ENCODE measurements at places on chromosomes 7 and 10.

GRCh38 chr10:33370434-33370930, 36.0 kb upstream of the NRP1 start:
- no peak for DNase-seq

- peak; percentile 43 for DNase-seq
These were observed 1.4 kb downstream of the CFAP46 start for GRCh38 chr10:132940791-132941465.

DNA sequence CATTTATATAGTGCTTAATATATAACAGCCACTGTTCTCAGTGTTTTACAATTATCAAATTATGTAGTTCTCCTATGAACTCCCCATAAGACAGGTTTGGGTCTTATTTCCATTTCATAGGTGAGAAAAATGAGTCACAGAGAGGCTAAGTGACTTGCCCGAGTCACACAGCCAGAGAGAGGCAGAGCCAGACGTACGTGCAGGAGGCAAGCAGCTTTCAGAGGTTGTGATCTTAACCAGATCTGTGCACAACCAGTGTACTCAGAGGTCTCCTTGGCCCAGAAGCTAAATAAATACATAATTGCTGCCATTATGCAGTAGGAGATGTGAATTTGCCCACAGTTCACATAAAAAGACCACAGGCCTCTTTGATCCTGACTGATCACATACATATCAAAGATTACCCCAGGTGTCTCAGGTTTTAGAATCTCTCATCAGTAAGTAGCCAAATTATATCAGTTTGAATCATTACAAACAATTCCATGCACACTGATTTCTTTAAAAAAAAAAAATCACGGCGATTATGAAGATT, 304.7 kb upstream of the AOAH start:
- DNase-seq, result no peak

DNA sequence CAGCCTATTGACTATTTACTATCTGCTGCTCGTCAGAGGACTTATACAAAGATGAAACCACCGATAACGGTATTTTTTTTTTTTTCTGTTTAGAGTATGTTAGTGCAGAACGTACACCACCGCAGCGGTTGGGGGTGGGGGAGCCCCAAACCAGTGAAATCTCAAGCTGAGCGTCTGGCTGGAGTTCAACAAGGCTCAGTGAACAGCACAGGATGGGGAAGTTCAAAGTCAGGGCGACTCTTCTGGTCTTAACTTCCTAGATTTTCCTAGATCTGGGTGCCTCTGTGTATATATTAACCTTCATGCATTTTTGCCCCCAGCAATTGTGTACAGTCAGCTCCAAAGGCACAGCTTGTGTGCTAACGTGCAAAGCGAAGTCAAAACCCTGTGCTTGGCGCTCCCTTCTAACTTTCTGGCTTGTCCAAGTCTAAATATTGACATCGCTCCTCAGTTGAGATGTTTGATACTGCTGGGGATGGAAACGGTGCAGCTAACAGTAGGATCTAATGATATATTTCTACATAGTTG, 1.1 kb downstream of the RHOBTB1 start:
- peak; percentile 79 for DNase-seq

DNA sequence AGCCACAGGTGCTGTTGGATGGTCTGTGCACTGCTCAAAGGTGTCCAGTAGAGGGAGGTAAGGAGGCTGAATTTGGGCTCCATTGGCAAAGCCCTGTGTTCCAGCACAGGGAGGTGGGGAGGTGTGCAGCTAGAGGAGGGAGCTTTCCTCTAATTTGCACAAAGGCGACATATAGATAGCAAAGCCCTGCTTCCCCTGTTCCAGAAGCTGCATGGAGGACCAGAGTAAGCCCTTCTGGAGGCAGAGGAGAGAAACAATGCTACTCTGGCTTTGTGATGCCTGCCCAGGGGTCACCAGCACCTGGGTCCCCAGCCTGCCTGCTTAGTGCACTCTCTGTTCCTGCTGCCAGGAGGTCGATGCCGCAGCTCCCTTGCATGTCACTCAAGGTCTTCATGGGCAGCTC, 3.4 kb upstream of the ARHGAP22 start:
- peak; percentile 74 for DNase-seq
